Activated CD4-positive, CD25-positive, alpha-beta regulatory T cell (primary cell): ENCODE measurements at places on chromosomes 4 and X.

DNA sequence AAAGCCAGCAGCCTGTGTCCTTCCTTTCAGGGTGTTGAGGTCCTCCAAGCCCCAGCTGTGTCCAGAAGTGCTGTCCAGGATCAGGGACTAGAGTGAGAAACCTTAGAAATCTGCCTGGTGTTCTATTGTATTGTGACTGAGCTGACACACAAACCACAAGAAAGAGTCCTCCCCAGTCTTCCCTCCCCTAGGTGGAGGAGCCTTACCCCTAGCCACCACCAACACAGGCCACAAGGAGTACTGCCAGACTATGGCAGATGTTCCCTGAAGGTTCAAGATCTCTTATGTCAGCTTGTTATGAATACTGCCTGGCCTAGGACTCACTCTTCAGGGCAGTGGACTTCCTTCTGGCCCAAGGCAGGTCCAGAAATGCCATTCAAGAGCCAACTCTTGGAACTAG is 514.1 kb upstream of the PITX2 start:
- no peak for DNase-seq

DNA sequence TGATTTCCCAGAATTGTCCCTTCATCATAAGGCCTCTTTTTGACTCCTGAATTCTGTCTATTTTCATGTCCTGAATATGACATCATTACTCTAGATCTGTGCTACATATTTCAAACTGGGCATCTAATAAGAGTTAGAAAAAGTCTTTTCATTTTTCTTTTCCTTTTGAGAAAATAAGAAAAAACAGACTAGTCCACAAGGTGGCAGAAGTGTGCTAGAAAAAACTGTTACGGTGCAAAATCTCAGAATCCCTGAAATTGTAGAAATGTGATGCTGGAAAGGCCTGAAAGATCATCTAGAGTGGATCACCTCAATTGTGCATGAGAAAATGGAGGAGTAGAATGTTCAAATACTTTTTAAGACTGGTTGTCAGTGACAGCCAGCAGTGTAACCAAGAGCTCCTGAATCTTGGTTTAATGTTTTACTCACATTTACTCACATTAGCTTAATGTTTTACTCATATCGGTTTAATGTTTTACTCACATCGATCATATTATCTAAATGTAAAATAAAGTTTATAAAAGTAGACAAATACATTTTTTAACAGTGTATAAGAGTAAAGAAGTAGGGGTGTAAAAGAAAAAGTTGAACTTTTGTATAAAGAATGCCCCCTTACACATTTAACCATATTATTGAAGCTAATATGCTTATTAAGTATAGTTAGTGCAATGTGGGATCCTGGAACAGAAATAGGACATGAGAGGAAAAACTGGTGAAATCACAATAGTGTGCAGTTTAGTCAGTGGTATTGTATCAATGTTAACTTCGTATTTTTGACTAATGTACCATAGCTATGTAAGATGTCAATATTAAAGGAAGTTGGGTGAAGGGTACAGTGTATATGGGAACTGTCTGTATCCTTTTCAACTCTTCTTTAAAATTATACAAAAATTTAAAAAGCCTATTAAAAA is 15.2 kb downstream of the ASB11 start:
- DNase-seq, result no peak

- DNase-seq, result no peak
Observed at GRCh38 chrX:149284616-149285015, 220.5 kb downstream of the IDS start.

DNA sequence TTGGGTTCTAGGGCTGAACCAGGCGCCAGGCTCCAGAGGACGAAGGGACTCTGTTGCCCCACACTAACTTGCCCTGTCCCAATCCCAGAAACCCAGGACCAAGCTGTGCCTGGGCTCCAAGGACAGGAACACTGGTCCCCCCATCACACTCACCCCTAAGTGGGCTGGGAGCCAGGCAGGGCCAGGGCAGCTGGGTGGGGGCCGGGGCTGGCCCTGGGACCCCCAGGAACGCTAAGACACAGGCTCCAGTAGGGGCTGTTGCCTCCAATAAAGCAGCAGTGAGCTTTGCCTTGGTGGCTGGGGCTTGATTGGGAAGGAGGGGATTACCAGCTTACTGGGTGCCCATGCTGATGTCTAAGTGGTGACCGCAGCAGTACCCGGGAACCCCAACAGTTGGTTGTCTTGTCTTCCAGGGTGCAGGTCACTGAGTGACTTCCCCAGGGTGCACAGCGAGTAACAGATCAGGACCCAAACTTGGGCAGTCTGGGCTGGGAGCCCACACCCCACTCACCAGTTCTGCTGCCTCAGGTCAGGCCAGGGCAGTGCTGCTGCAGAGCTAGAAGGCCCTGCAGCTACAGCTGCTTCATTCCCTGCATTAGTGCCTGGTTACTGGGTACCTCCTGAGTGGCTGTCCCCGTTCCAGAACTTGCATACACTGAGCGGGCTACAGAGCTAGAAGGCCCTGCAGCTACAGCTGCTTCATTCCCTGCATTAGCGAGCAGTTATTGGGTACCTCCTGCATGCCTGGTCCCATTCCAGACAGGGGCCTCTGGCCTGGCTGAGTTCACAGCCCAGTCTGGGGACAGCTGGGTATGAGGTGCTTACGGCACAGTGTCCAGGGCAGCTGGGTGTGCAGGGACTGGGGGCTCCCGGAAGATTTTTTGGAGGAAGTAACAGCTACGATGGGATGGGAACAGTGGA is 9.4 kb upstream of the ADD1 start:
- no peak for DNase-seq

DNA sequence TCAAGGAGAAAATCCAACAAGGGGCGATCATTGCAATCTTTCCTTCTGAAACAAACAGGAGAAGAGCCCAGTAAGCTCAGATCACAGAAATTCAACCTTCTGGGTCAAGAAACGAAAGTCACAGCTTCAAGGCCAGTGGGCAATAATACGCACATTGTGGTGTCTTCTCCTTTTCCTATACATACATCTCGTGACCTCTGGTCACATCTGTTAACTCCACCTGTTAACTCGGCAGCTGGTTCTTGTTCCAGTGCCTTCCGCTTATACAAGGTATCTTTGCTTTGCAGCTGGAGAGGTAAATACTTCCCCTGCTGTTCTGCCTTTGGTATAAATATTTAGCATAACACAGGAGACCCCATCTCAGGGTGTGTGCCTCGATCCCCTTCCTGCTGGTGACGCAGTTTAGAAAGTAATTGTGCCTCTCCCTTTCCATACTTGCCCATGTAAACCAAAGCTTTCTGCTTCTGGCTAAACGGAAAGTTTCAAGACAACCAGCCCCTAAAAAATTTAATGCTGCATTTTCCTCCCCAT is 45.0 kb downstream of the CCDC149 start:
- DNase-seq, result no peak

GRCh38 chr4:98739751-98740150 is 81.3 kb upstream of the TSPAN5 start:
- no peak for DNase-seq

GRCh38 chr4:61277785-61278760 is 77.9 kb downstream of the ADGRL3 start:
- no peak for DNase-seq

DNA sequence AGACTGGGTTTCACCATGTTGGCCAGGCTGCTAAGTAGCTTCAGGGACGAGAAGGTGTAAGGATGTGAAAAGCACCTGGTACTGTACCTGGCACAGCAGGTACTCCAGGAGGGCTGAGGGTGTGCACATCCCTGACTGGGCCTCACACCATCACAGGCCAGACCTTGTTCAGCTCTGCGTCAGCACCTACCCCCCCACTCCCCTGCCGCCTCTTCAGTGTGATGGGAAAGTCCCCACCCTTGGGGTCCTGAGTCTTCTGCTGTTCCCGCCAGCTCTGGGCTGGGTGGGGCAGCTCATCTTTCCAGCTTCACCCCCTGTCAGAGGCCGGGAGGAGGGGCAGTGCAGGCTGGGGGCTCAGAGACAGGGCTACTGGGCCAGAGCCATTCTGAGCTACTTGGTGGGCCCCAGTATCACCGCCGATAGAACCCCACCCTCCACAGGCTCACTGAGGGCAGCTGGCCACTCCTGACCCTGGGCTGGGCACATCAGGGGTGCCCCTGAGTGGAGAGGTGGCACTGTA is 6.7 kb upstream of the SH3BP2 start:
- DNase-seq, result no peak

DNA sequence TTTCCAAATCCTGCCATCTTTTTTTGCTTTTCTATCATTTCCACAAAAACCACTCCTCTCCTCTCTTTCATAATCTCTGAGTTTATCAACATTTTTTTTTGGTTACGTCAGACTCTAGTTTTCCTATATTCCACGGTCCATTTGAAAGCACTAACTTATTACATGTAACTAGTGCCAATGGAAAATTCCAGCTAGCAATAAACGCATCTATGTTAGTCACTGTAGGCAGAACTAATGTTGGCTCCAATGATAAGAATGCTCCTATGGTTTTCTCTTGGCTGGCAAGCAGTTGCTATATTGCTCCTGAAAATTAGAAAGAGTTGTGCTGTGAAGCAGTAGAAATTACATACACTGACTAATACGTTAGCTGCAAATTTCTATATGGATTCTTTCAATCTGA is 634.6 kb upstream of the FTHL17 start:
- DNase-seq, result no peak

DNA sequence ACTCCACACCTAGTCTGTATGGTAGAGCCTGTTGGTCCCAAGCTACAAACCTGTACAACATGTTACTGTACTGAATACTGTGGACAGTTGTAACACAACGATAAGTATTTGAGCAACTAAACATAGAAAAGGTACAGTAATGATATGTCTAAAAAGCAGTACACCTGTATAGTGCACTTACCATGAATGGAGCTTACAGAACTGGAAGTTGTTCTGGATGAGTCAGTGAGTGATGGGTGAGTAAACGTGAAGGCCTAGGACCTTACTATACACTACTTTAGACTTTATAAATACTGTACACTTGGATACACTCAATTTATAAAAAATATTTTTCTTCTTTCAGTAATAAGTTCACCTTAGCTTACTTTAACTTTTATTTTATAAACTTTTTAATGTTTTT is 104.0 kb downstream of the TMA16 start:
- DNase-seq, result no peak

- no peak for DNase-seq
Observed at GRCh38 chr4:54843106-54843505, 185.3 kb downstream of the KIT start.

DNA sequence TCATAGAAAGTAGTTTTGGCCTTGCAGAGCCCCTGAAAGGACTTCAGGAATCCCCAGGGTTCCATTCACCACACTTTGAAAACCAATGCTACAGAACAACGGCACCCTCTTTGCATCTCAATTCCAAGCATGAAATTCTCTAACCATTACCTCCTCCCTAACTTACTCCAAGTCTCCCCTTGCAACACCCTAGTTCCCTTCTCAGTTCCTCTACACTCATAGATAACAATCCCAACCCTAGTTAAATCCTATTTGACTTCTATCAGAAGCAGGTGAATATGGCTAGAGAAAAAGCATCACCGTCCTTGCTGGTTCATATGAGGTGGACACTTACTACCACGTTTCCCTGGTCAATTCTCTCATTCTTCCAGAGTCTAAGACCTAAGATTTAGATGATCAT is 2.4 kb downstream of the RCHY1 start:
- no peak for DNase-seq

DNA sequence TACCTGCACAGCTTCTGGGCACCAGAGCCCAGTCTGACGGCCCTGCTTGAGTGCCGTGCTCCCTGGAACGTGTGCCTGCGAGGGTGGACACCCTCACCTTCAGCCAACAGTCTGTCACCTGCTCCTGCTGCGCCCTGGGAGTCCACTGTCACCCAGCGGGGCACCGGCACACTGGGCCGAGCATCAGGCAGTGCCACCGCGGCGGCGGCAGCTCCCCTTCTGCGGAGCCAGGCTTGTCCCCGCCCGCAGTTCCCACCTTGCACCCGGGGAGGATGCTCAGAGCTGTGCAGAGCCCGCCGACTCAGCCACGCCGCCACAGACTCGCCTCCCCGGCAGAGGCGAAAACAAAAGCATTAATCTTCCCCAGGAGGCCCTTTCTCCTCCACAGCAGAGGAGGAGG is 86.8 kb downstream of the ABLIM2 start:
- no peak for DNase-seq

GRCh38 chr4:67288964-67289363 is 256.3 kb downstream of the CENPC start:
- no peak for DNase-seq

- DNase-seq, result no peak
Observed at GRCh38 chrX:152450076-152450475, 1.0 kb downstream of the GABRA3 start.

DNA sequence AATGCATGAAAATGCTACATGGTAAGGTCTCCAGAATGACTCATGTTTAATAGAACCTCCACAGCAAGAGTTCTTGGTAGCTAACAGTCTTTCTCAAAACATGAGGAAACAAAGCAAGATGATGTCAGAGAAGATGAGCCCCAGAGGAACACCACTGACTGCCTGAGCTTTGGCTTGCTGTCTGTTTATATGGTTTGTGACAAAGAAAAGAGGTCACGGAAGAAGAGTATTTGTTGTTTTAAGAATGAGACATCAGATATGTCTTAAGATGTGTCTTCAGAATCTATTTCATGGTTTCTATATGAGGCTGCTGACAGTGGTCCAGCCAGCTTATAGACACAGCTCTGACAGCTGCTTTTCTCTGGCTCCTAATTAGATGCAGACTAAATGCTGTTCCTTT is 18.8 kb upstream of the AREG start:
- DNase-seq, result no peak

- DNase-seq, result no peak
Observed at GRCh38 chr4:94407846-94408245, 43.9 kb upstream of the PDLIM5 start.

- no peak for DNase-seq
Observed at GRCh38 chr4:122293374-122294365, 85.1 kb upstream of the ADAD1 start.

DNA sequence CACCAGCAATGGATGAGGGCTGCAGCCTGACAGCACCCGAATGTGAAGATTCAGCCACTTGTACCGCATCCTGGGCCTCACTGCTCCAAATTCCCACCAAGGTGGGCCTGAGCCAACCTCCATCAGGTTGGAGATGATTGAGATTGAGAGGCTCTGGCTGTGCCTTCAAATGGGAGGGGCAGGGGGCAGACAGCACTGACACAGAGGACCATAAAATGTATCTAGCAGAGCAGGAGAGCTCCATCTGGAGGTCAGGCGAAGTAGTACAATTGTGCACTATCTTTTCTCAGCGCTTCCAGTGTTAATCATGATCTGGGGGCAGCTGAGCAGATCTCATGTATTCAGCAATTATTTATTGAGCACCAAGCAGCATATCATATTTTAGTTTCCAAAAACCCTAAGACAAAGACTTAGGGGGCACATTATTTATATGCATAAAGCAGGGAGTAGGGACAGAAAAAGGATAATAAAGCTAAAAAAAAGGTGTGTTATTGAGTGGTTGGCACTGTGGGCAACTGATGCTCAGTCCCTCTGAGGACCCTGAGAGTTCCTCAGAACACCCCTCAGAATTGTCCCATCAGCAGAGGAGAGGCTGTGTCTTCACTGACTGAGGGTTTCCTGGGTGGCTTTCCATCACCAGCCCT is 31.6 kb upstream of the C1QTNF7 start:
- DNase-seq, result peak; percentile 5
